ENCODE measurements at places on chromosomes 12 and 14.

- DNase-seq = no peak
Observed at GRCh38 chr12:111156304-111156703, 212.6 kb downstream of the PHETA1 start.

- no peak for DNase-seq
Observed at GRCh38 chr12:8018666-8019581, 13.6 kb upstream of the FOXJ2 start.

DNA sequence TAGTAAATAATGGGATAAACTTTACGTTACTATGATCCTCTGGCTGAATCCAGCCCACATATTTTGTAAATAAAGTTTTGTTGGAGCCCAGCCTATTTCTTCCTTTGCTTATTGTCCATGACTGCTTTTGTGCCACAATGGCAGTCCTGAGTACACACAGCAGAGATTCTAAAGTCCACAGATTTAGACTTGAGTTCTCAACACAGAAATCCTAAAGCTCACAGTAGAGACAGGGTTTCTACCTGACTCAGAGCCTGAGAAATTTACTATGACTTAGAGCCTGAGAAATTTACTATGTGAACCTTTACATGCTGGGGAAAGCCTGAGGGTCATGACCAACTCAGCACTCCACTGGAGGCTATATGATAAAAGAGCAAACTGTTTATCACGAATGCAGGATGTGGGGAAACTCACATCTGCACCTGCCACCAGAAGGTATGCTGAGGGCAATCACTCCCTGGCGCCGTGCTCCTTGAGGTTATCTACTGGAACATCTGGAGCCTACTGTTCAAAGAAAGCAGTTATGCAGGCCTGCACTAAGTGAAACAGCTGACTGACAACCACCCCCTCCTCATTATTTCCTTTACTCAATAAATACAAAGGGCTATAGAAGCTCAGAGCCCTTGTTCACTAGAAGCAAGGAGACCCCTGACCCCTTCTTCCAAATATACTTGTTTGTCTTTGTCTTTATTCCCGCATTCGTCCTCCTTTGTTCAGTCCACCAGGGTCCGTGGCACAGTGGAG is 52.6 kb upstream of the BICD1 start:
- DNase-seq = no peak

DNA sequence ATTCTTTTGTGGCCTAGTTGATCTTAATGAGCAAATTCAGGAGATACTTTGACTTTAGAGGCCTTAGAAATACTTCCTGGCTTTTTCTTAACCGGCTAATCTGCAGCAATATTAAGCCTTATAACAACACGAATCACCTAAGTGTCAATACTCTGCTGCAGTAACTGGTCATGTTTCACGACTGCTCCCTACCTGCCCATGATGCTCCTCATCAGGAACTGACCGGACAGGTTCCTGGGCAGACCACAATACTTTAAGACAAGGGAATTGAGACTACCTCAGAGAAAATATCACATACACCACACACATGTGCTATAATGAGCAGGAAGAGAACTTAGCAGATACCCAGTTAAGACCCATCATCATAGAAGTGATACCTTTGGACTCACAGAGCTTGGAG is 211.9 kb upstream of the BMP4 start:
- no peak for DNase-seq

GRCh38 chr12:46499226-46499625 is 126.7 kb upstream of the SLC38A2 start:
- DNase-seq = no peak

DNA sequence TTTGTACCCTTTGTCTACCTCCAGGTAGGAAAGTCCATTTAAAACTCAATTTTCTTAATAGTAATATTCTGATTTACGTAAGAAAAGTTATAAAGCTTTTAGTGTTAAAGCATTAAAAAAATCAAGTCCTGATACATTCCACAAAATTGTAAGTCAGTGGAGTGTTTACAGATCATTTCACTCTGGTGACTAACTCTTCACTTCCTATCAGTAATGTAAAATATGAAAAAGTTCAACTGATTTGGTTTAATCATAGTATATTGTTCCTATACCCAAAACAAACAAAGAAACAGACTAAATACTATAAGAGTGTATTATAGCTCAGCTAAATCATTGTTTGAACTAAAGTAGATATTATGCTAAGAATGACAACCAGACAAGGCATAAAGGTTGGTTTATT is 85.9 kb downstream of the VEZT start:
- DNase-seq = no peak

DNA sequence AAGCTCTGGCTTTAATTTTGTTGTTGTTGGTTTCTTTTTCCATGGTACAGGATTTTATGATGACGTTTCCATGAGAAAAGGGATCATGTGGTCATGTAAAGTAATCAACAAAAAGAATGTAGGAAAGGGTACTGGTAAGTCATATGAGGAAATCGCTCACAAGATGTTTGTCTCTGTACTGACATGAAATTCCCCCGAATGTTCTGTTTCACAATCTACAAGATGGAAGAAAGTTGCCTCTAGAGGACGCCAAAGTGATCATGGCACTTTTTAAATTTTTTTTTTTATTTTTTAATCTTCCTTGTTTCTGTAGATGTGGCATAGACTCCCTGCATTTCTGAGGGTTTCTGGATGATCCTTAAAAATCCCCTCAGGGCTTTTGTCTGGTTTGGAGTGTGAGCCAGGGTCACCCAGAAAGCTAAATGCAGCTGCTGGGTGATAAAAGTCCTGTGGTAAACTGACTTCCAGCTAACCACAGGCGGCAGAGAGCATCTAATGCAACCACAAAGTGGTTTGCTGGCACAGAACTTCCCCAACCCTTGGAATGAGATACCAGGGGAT is 393.5 kb downstream of the CCDC91 start:
- DNase-seq = no peak

DNA sequence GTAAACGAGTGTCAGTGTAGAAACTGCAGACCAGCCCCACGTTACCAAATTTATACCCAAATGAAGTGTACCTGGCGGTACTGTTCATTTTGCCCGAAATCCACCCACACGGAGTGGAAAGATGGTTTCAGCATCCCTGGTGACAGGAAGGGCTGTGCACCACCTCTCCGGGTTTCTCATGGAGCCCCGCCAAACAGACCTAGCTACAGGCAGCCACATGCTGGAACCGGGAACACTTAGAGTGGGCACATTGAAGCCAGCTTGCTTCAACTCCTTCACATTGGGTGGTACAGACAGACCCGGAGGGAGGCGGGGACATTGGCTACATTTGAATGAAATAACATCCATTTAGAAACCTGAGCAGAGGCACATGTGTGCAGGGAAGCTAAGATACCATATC is 84.4 kb downstream of the PPP2R5C start:
- DNase-seq = no peak

- DNase-seq = no peak
Observed at GRCh38 chr12:98618952-98619351, 25.5 kb downstream of the SLC25A3 start.

GRCh38 chr14:84704601-84705000 is 825.3 kb upstream of the FLRT2 start:
- DNase-seq = no peak

GRCh38 chr14:89277203-89277602 is 139.8 kb downstream of the FOXN3 start:
- no peak for DNase-seq

DNA sequence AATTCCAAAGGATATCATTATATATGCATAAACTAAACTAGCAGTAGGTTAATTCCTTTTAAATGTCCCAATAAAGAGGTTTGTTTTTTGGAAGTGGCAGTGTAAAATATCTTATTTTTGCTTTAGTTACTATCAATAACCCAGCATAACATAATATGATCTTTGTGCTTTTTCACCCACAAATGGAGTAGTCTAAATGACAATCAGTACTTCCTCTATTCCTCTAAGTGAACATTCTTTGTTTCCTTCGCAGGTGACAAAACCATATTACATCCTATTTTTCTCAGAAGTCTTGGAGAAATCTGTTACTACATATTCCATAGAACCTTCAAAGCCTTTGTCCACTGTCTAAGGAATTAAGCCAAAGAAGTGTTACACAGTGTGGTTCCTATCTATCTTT is 62.5 kb downstream of the MED13L start:
- DNase-seq = no peak

DNA sequence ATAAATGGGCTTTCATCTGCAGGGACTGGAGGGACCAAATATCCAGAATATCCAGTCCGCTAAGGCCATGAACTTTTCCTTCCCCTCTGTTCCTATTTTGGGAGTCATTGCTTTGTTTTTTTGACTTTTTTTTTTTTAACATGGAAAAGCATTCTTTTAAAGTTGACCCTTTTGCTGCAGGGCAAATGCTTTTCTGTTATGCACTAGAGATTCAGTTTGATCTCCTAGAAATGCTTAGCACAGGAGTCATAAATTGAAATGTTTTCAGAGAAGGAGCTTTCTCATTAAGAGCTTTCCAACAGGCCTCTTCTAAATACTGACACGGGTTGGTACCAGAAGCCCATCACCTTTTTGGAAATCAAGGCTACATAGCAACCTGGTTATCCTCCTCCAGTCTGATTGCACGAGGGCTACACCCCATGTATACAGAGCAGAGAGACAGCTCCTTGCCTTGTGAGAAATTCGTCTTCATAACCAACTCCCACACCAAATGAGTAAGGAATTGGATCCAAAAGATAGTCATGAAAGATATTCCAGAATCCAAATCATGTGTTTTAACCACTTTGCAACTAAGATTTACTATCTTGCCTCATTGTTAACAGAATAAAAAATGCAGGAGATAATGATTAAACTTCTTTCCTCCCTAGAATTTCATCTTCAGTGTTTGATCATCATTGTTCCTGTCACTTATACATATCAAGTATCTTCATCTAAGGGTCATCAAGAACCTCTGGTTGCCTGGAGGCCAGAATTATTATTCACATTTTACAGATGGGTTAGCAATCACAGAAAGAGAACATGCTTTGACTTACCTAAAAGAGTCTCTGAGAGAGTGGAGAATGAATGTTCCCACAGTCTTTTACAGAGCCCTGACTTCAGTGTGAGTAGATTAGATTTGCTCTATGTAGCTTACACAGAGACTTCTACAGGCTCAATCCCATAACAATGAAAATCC is 389.4 kb downstream of the ZFP36L1 start:
- DNase-seq = no peak

DNA sequence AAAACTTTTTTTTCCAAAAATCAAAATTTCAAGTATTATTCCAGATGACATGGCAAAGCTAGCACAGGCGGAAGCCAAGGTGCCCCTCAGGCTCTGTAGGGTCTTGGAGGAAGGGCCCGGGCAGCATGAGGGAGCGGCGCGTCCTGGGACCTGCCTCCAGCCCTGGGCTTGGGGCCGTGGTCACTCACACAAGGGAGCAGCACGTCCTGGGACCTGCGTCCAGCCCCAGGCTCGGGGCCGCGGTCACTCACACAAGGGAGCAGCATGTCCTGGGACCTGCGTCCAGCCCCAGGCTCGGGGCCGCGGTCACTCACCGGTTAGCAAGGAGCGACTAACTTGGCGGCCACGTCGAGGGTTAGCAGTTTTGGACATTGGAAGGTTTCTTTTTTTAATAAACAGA is 11.9 kb upstream of the GOLGA3 start:
- no peak for DNase-seq

GRCh38 chr12:20142316-20142715 is 226.0 kb upstream of the PDE3A start:
- no peak for DNase-seq

GRCh38 chr12:59059088-59059935 is 139.0 kb upstream of the LRIG3 start:
- DNase-seq = no peak

DNA sequence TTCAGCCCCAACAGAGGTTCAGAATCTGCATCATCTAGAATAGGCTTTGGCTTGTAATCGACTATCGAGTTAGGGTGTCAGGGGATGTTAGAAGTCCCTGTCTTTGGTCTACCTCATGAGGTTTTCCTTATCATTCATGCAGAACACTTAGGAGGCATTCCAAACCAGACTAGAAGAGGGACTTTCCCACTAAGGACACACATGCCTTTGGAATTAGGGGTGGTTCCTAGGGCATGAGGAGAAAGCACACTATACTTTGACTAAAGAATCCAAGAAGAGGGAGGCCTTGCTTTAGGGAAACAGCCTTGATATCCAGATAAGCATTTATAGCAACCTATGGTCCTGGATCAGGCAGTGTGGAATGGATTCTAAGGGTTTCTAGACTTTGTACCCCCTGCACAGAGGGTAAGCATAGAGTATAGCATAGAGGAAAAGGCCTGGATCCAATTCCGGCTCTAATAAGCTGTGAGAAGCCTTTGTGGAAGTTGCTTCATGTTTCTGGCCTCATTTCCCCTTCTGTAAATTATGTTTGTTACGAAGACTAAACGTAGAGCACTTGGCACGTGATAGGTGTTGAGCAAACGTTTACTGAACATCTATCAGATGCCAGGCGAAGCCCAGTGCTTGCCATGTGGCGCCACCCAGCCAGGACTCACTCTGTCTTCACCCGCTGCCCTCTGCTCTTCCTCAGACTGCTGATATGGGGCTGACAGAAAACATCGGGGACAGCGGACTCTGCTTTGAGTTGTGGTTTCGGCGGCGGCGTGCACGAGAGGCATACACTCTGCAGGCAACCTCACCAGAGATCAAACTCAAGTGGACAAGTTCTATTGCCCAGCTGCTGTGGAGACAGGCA is 13.2 kb downstream of the ZNF219 start:
- no peak for DNase-seq

GRCh38 chr12:49777800-49778748 is 36.7 kb downstream of the TMBIM6 start:
- DNase-seq = peak; percentile 68

DNA sequence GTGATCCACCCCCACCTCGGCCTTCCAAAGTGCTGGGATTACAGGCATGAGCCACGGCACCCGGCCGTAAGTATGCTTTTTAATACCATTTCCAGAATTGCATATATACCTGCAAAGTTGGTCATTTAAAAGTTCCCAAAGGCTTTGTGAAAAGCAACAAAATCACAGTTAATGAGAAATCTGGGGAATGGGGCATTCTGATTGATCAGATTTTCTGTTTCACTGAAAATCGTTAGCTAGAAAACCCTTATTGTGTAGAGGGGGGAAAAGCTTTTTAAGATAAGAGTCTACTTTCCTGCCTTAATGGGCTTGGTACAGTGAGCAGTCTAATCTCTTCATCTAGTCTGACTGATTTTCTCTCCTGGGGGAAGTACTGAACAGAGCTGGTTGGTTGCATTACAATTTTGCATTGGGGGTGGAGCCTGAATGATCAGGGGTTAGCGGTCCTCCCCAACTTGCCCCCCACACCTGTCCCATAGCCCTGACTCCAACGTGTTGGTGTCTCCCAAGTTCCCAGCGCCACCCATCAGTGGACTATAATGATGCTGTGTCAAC is 23.8 kb downstream of the IL31 start:
- no peak for DNase-seq

GRCh38 chr12:57888409-57889157 is 42.1 kb upstream of the CTDSP2 start:
- DNase-seq = no peak

Measured in activated CD4-positive, alpha-beta T cell treated with anti-CD3 and anti-CD28 coated beads for 24 hours (primary cell).